ENCODE measurements at places on chromosomes 6 and 20.

- peak overlapping the region; percentile 5 for H3K27ac ChIP-seq
- DNase-seq, result no peak
- peaks cover 42% of the 10 kb centered on the region for H3K36me3 ChIP-seq
- H3K4me1 ChIP-seq, result peaks cover 79% of the 10 kb centered on the region
These were observed 76.8 kb downstream of the FYN start for GRCh38 chr6:111796310-111796918.

DNA sequence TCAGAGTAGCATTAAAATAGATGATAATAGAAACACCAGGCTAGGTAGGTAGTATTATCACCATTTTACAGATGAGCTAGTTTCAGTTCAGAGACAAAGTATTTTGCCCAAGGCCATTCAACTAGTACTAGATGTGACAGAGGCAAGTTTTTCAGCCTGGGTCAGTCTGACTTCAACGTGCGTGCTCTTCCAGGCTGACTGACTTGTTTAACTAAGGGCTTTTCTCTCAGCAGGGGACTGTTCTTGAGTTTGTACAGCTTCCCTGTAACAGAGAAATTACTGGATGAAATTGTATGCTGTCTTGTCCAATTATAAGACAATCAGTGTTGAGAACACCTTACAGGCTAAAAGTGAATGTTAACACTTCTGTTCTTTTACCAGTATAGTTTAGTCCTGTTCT is 333.5 kb upstream of the MAN1A1 start:
- no peak overlapping the region for H3K4me3 ChIP-seq
- no peak overlapping the region for H3K27ac ChIP-seq
- H3K27me3 ChIP-seq, result peaks cover 3% of the 10 kb centered on the region
- H3K36me3 ChIP-seq, result no peaks in the 10 kb centered on the region
- no peak for DNase-seq

DNA sequence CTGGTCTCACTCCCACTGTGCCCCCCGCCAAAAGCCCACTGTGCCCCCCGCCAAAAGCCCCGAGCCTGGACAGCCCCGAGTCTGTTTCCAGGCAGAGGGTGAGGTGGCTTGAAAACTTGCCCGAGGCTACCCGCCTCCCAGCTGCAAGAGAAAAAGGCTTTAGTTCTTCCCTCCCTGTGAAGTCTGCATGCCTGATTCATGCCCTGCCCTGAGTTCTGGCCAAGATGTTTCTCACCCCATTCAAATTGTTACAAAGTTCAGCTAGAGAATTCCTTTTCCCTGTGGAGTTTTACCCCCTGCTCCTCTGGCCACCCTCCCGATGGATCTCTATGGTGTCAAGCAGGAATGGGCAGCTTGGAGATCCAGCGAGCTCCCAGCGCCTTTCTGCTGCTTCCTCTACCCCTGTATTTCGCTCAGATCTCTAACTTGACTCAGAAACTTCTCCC is 298.8 kb upstream of the MAP3K7 start:
- no peak overlapping the region for H3K27ac ChIP-seq
- H3K36me3 ChIP-seq, result no peaks in the 10 kb centered on the region
- H3K27me3 ChIP-seq, result peaks cover 3% of the 10 kb centered on the region
- DNase-seq, result no peak

DNA sequence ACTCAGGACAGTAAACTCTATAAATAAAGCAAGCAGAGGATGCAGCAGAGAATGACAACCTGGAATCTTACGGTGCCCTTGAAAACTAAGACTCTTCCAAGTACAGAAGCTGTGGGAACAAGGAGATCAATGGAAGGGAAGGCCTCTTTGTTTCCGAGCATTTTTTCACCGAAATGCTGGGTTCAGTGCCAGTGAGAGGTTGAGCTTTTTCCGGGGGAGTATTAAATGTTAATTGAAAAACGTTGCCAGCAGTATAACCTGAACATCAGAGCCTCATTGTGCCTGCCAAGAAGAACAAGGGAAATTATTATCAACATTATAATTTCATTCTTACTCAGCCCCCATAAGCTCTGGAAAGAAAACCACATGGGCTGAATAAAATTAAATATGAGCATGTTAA is 17.5 kb downstream of the OPRM1 start:
- H3K4me1 ChIP-seq, result no peaks in the 10 kb centered on the region
- no peak for DNase-seq
- H3K27ac ChIP-seq, result no peak overlapping the region
- H3K4me3 ChIP-seq, result no peak overlapping the region
- H3K27me3 ChIP-seq, result no peaks in the 10 kb centered on the region

GRCh38 chr6:25682324-25682723 is 30.3 kb downstream of the SCGN start:
- no peak overlapping the region for H3K27ac ChIP-seq
- H3K4me1 ChIP-seq, result no peaks in the 10 kb centered on the region
- H3K36me3 ChIP-seq, result no peaks in the 10 kb centered on the region
- peaks cover 8% of the 10 kb centered on the region for H3K27me3 ChIP-seq
- no peak for DNase-seq
- no peak overlapping the region for H3K4me3 ChIP-seq

DNA sequence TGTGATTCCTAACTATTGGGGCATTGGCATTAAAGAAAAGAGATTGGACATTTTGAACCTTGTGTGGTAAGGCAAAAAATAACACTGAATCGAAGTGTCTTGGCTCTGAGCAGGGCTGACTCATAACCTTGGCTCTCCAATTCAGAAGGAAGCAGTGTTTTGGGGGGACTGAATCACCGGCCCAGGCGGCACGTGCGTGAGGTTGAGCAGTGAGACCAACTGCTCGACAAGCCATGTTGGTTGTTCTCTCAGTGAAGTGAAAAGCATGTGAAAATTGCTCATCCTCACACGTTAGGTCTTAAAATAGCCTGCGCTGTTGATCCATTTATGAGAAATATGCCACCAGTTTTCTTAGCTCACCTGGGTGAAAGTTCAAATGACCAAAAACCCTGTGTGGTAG is 137.8 kb upstream of the SPACA1 start:
- H3K27me3 ChIP-seq, result peaks cover 29% of the 10 kb centered on the region
- no peak overlapping the region for H3K27ac ChIP-seq
- no peak for DNase-seq
- H3K36me3 ChIP-seq, result no peaks in the 10 kb centered on the region
- peaks cover 36% of the 10 kb centered on the region for H3K4me1 ChIP-seq

- H3K27ac ChIP-seq, result no peak overlapping the region
- H3K4me3 ChIP-seq, result no peak overlapping the region
- H3K4me1 ChIP-seq, result peaks cover 8% of the 10 kb centered on the region
- no peaks in the 10 kb centered on the region for H3K36me3 ChIP-seq
These were observed 92.6 kb downstream of the MAP3K7 start for GRCh38 chr6:90494067-90494780.

DNA sequence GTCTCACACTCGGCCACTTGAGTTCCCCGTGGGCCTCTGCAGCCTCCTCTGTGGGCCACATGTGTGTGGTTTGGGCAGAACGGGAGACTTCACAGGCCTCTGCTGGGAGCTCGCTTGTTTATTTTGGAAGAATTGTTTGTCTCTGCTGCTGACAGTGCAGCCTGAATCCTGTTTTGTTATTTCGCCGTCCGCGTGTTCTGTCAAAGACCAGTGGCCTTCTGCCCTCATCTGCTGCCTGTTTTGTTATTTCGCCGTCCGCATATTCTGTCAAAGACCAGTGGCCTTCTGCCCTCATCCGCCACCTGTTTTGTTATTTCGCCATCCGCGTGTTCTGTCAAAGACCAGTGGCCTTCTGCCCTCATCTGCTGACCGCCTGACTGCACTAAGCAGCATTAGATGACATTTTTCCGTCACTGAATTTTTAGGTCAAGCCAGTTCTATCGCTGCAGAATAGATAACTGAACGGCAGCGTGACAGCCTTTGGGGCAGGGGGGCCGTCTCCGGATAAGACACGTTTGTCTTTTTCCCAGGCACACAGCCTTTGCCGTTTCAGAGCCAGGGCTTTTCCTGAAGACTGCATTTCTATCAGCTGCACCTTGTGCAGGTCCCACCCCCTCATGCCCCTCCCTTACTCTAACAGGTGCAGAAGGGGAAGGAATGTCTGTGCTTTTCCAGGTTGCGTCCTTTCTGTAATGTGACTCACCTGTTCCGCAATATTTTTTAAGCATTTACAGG is 158.5 kb upstream of the AFDN start:
- H3K27ac ChIP-seq, result no peak overlapping the region
- H3K4me1 ChIP-seq, result no peaks in the 10 kb centered on the region
- DNase-seq, result no peak
- H3K4me3 ChIP-seq, result no peak overlapping the region
- H3K36me3 ChIP-seq, result no peaks in the 10 kb centered on the region

DNA sequence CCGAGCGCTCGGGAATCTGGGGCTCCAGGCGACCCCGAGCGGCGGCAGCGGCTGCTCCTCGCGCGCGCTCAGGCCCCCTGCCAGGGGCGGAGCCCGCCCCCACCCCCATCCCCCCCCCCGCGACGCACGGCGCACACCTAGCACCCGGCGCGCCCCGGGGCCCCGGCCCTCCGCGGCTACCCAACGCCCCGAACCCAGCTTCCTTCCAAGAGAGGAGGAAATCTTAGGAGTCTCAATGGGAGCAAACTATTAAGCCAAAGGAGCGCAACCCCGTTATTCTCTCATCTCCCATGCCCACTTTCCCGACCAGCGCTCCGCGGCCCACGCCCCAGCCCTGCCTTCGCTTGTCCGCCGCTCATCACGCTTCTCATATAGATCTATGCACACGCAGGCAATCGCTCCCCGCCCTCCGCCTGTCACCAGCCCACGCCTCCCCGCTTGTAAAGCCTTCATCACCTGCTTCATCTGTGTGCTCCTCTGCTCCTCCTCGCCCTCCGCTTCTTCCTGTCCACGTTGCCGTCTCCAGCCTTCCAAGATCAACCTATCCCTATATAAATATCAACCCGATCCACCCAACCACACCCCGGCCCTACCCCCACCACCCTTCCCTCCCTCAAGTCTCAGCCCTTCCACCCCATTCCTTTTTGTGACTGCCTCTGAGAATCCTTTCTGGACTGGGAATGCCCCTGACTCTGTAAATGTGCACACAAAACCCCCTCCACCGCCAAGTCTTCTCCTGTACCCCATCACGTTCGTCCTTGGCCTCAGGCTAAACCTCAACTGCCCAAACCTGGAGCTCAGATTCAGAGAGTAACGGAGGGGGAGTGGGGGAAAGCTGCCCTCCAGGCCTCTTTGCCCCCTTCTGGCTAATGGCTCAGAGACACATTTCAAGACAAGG is at the start of gene DLK2:
DLK2 (minus strand) TSS at position 18 of the 898 bp plus-strand sequence. CDS start 723 bp downstream, outside the sequence.
- peaks cover 13% of the 10 kb centered on the region for H3K4me1 ChIP-seq
- peak; percentile 21 for DNase-seq
- H3K4me3 ChIP-seq, result peak within 1 kb of the TSS; percentile 81
- H3K36me3 ChIP-seq, result peaks cover 8% of the 10 kb centered on the region

DNA sequence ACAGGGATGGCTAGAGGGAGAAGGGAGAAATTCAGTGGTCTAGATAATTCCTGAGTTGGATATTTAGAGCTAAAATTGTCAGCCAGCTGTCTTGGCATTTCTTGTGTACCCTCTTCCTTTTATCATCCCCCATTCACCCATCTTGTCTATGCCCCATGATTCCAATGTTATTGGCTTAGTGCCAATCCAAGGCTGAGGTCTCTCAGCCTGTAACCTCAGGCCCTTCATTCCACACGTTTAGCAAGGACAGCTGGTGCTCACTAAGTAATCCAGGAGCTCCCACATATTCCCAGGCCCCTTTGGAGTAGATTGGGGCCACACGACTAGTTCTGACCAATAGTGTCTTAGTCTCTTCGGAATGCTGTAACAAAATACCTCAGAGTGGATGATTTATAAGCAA is 112.4 kb upstream of the ATXN1 start:
- H3K36me3 ChIP-seq, result no peaks in the 10 kb centered on the region
- H3K4me3 ChIP-seq, result no peak overlapping the region
- DNase-seq, result no peak
- H3K4me1 ChIP-seq, result no peaks in the 10 kb centered on the region
- no peak overlapping the region for H3K27ac ChIP-seq

- H3K4me3 ChIP-seq, result no peak overlapping the region
- H3K36me3 ChIP-seq, result no peaks in the 10 kb centered on the region
- H3K27ac ChIP-seq, result no peak overlapping the region
These were observed 62.8 kb upstream of the FOXO3 start for GRCh38 chr6:108497883-108498282.

DNA sequence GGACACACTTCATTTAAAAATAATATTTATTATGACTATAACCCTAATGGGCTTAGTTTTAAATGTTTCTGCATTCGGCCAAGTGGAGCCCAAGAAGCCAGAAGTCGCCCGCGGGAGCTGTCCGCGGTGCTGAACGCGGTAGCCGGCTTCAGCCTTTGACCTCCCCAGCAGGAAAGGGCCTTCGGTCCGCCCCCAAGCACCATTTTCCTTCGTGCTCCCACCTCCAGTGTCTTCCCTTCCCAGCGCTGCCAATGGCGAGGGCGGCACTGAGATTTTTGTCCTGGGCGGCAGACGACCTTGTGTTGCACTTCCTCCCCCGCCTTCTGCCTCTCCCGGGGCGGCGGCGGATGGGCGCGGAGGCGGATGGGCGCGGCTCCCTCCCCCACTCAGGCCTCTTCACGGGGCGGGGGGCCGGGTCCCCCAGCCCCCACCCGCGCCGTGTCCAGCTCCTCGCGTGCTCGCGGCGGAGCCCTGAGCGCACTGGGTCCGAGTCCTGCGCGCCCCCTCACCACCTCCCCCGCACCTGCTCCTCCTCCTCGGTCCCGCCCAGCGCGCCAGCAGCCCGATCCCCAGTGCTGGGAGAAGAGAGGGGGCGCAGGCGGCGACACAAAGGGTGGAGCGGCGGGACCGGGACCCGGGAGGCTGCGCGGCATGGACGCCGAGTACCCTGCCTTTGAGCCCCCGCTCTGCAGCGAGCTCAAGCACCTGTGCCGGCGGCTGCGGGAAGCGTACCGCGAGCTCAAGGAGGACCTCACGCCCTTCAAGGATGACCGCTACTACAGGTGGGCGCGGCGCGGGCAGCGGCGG is 23.6 kb upstream of the TMEM181 start:
- peak overlapping the region; percentile 78 for H3K4me3 ChIP-seq
- no peak overlapping the region for H3K27ac ChIP-seq
- no peaks in the 10 kb centered on the region for H3K36me3 ChIP-seq

DNA sequence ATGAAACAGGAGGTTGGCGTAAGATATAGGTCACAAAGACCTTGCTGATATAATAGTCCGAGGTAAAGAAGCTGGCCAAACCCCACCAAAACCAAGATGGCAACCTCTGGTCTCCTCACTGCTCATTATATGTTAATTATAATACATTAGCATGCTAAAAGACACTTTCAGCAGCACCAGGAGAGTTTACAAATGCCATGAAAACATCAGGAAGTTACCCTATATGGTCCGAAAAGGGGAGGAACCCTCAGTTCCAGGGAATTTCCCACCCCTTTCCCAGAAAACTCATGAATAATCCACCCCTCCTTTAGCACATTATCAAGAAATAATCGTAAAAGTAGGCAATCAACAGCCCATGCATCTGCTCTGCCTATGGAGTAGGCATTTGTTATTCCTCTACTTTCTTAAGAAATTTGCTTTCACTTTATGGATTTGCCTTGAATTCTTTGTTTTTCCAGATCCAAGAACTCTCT is 923.4 kb downstream of the QKI start:
- no peak overlapping the region for H3K4me3 ChIP-seq
- H3K36me3 ChIP-seq, result no peaks in the 10 kb centered on the region
- H3K27ac ChIP-seq, result no peak overlapping the region
- H3K4me1 ChIP-seq, result no peaks in the 10 kb centered on the region
- DNase-seq, result no peak

DNA sequence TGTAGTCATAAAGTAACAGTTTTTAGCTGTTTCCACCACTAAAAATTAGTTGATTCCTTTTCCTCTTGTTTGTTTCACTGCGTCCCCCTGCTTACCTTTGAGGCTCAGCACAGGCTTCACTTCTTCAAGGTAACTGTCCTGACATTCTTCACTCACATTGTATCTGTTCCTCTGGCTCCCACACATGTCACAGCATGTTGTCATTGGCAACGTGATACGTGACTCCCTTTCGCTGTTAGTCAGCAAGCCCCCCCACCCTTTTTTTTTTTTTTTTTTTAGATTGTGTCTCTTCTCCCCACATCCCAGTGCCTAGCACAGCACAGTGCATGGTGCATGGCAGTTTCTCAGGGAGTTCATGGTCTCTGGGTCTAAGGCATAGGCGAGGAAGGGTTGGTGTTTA is 13.3 kb downstream of the VAPB start:
- no peak for DNase-seq
- no peak overlapping the region for H3K4me3 ChIP-seq
- peaks cover 10% of the 10 kb centered on the region for H3K36me3 ChIP-seq
- no peak overlapping the region for H3K27ac ChIP-seq

Data from activated T-helper 1 cell treated with anti-CD3 and anti-CD28 coated beads, Interleukin-12 subunit alpha, Interleukin-12 subunit beta, Interleukin-2, Interleukin-4 antibody, amounts not matched to agents 30 ng/mL and 10 ng/mL and 1 ng/mL, durations not matched to agents 14 hours and 24 hours and 36 hours (primary cell).